ENCODE measurements at places on chromosomes 6 and 20. TPM values are rescaled to one million over a fixed set of nuclear protein-coding genes. Genes with fewer than 3 reads are reported as not detected.

PNPLA1 gene
- total RNA-seq, result 0.79 TPM

GRCh38 chr6:36069573-36069972 is 42.0 kb downstream of the MAPK14 start:
- no peaks in the 10 kb centered on the region for H3K36me3 ChIP-seq
- no peak for DNase-seq
- H3K27ac ChIP-seq, result no peak overlapping the region

NKX2-2 gene
- total RNA-seq, result 2.2 TPM

- no peaks in the 10 kb centered on the region for H3K4me1 ChIP-seq
- H3K4me3 ChIP-seq, result no peak overlapping the region
- DNase-seq, result no peak
- H3K36me3 ChIP-seq, result no peaks in the 10 kb centered on the region
- no peaks in the 10 kb centered on the region for H3K27me3 ChIP-seq
Measured at GRCh38 chr6:125453516-125453915, 151.7 kb upstream of the HDDC2 start.

DNA sequence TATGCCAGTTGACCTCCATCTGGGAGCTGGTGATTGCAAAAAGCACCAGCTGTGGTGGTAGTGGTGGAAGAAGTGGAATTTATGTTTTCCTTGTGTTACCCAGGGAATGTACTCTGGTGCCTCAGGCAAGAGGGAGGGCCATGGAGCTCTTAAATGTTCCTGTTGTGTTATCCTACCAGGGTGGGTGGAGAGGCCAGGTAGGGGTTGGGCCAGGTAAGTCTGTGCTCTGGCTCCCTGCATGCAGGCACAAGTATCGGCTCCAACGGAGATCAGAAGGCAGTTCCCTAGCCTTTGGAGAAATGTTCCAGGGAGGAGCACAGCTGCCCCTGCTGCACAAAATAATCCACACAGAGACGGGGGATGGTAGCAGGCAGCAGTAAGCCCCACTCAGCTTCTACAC is 419.3 kb upstream of the EYS start:
- no peaks in the 10 kb centered on the region for H3K4me1 ChIP-seq
- H3K27ac ChIP-seq, result no peak overlapping the region
- H3K36me3 ChIP-seq, result no peaks in the 10 kb centered on the region
- H3K27me3 ChIP-seq, result no peaks in the 10 kb centered on the region

TNF gene
- 0.41 TPM for total RNA-seq

CTCFL gene
- not detected for total RNA-seq

GRCh38 chr20:36004045-36004444 is 35.7 kb downstream of the CNBD2 start:
- no peak for DNase-seq
- H3K36me3 ChIP-seq, result no peaks in the 10 kb centered on the region
- H3K4me1 ChIP-seq, result no peaks in the 10 kb centered on the region
- no peak overlapping the region for H3K27ac ChIP-seq
- H3K4me3 ChIP-seq, result no peak overlapping the region
- no peaks in the 10 kb centered on the region for H3K27me3 ChIP-seq

- no peaks in the 10 kb centered on the region for H3K27me3 ChIP-seq
- H3K4me3 ChIP-seq, result no peak overlapping the region
- no peak for DNase-seq
- no peaks in the 10 kb centered on the region for H3K4me1 ChIP-seq
- H3K27ac ChIP-seq, result no peak overlapping the region
- no peaks in the 10 kb centered on the region for H3K36me3 ChIP-seq
Measured at GRCh38 chr6:97572943-97573342, 289.9 kb upstream of the MMS22L start.

AURKA gene
- total RNA-seq, result 12.4 TPM

TUBB2B gene
- total RNA-seq, result 6.0 TPM

DNA sequence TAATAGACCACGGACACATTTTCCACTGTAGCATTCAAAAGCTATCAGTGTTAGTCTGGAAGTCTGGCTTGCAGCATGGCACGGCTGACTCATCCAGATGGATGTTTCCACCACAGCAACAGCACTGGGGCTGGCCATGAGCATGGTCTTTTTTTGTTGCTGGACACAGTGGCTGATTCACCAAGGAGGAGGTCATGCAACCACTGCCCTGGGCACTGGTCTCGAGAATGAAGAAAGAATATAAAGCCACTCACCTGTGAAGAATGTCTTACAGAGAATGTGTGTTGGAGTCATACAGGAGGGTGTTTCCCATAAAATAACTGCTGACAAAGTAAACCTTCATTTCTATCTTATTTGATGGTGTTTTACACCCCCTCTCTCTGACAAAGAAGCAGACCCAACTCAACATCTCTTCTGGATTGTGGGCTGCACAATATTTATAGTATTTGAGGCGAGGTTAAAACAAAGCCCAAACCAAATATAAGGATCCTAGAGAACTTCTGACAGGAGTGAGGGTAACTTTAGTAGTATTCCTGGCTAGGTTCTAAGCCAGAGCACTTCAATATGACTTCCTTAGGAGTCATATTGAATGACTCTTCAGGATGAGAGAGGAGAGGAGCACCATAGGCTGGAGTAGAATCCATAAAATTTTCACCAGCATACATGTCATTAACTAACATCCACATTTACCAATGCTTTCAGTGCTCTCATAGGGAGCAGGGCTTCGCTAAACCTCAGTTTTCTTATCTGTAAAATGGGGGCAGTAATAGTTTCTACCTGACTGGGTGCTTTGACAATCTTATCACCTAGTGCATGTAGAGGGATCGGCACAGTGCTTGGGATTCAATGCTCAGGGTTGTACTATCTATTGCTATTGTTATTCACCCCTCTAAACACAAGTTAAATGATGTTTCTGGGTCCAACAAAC is 121.4 kb downstream of the KIF13A start:
- H3K27me3 ChIP-seq, result no peaks in the 10 kb centered on the region
- no peak overlapping the region for H3K4me3 ChIP-seq
- DNase-seq, result peak; percentile 18
- H3K36me3 ChIP-seq, result no peaks in the 10 kb centered on the region

DNA sequence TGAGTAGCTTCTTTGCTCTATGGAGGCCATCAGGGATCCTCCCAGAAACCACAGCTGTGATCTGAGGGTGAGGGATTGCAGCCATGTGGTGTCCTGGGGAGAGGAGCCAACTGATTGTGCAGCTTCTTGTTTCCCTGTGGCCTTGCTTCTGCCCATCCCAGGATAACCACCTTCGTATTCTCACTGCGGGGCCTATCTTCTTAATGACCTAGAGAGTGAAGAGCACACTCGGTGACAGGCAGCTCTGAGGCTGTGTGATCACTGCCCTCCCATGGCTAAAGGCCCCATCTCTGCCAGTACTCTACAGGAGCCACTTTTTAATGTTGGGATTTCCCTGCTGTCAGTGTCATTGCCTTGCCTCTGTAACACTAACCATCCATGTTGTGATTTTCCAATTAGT is 5.3 kb upstream of the RAET1L start:
- no peaks in the 10 kb centered on the region for H3K36me3 ChIP-seq
- peaks cover 4% of the 10 kb centered on the region for H3K4me1 ChIP-seq
- no peak for DNase-seq
- H3K27me3 ChIP-seq, result peaks cover 46% of the 10 kb centered on the region
- no peak overlapping the region for H3K27ac ChIP-seq
- H3K4me3 ChIP-seq, result no peak overlapping the region

- no peak overlapping the region for H3K27ac ChIP-seq
- no peak overlapping the region for H3K4me3 ChIP-seq
- no peaks in the 10 kb centered on the region for H3K36me3 ChIP-seq
- no peaks in the 10 kb centered on the region for H3K4me1 ChIP-seq
- no peak for DNase-seq
- H3K27me3 ChIP-seq, result no peaks in the 10 kb centered on the region
Measured at GRCh38 chr6:46392294-46392693, 99.0 kb downstream of the RCAN2 start.

DNA sequence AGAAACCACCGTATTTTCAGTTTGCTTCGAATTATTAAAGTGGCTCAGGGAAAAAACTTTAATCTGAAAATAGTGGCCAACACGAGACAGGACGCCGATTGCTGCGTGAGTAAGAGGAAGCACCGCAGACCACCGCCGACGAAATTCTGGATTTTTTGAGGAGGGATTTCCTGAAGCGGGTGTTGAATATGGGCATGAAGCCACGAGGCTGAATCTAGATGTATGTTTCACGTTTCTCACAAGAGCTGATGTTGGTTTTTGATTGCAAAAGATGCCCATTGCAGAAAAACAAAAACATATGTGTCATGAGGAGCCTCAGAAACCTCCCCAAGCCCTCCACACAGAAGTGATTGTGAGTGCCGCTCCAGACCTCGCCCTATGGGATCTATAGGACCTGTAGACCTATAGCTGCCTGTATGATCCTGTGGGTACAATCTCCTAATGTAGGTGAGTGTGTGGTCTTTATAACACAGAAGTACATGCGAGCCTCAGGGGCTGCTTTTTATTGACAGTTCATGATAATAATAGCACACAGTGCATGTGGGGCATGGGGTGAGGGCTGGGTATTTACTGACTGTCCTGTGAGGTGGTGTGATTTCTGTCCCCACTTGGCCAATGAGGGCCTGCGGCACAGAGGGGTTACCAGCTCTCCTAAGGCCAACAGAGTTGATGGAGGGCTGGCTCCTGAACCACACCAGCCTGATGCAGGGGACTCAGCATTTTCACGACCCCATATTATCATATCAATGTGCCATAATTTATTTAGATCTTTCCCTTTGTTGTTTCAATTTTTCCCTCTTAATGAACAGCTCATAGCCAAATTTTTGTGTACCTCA is 243.9 kb downstream of the DLL1 start:
- H3K27me3 ChIP-seq, result no peaks in the 10 kb centered on the region
- H3K4me3 ChIP-seq, result no peak overlapping the region
- H3K36me3 ChIP-seq, result no peaks in the 10 kb centered on the region

GRCh38 chr20:7285918-7286556 is 518.6 kb downstream of the BMP2 start:
- no peak overlapping the region for H3K27ac ChIP-seq
- H3K27me3 ChIP-seq, result no peaks in the 10 kb centered on the region
- no peak overlapping the region for H3K4me3 ChIP-seq
- DNase-seq, result peak; percentile 67

GRCh38 chr6:157962601-157963302 is 18.9 kb upstream of the SYNJ2 start:
- DNase-seq, result no peak
- no peak overlapping the region for H3K27ac ChIP-seq
- no peaks in the 10 kb centered on the region for H3K27me3 ChIP-seq
- no peaks in the 10 kb centered on the region for H3K36me3 ChIP-seq

- H3K27me3 ChIP-seq, result no peaks in the 10 kb centered on the region
- DNase-seq, result no peak
- H3K4me1 ChIP-seq, result peaks cover 60% of the 10 kb centered on the region
- H3K27ac ChIP-seq, result peak overlapping the region; percentile 86
Measured at GRCh38 chr20:49705358-49705757, 8.3 kb downstream of the B4GALT5 start.

GRCh38 chr20:38685853-38686473 is 38.3 kb upstream of the SLC32A1 start:
- H3K4me3 ChIP-seq, result no peak overlapping the region
- H3K4me1 ChIP-seq, result no peaks in the 10 kb centered on the region
- peaks cover 27% of the 10 kb centered on the region for H3K27me3 ChIP-seq

DNA sequence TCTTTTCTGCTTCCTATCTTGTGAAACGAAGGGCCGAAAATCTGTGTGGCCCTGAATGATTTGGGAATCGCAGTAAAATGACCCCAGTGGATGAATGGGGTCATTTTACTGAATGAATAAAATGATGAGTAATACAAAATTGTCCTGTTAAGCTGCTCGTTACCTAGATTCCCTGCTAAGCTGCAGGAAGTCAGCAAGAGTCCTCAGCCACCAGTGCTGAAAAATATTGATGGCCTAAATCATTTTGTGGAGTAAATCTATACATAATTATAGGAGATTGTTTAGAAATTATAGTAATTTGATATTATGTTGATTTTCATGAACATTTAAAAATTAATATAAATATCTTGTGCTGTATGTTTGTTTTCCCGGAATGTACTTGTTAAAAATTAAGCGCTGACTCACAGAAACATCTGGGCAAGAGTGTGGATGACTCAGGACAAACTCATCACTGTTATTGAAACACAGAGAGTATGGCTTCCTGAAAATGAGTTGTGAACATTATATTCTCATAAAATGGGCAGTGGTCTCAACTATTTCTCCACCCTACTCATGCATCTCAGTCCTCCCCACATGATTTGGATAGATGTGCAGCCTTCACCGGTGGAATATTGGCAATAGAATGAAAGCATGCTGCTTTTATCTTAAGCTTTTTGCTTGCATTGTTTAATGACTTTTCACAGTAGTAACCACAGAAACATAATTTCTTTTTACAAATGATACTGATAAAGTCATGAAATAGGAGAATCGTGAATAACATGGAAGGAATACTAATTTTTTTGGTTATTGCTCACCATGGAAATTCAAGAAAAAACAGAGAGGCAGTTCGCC is 36.2 kb upstream of the RGS17 start:
- H3K27ac ChIP-seq, result no peak overlapping the region
- H3K4me1 ChIP-seq, result no peaks in the 10 kb centered on the region
- H3K27me3 ChIP-seq, result no peaks in the 10 kb centered on the region
- DNase-seq, result no peak
- H3K36me3 ChIP-seq, result no peaks in the 10 kb centered on the region

DNA sequence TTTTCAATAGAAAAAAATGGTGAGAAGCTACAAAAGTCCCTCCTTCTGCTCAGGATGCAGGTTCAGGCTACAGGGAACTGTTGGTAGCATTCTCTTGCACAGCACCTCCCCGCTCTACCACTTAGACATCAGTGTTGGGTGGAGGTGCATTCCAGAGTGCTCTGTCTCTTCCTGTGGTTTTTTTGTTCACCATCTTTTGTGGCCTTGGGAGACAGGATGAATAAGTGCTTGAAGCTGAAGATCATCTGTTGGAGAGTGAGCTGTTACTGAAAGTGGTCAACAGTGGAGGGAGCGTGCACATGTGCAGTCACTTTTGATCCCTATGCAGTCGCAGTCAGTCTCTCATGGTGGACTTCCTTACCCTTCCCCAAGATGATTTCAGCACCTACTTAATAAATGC is 16.6 kb upstream of the BTBD3 start:
- no peak overlapping the region for H3K4me3 ChIP-seq
- no peak overlapping the region for H3K27ac ChIP-seq
- no peaks in the 10 kb centered on the region for H3K27me3 ChIP-seq
- DNase-seq, result no peak

THBD gene
- total RNA-seq, result 30.3 TPM

EMILIN3 gene
- total RNA-seq, result 1.5 TPM

HCK gene
- 10.8 TPM for total RNA-seq
